Left lobe of liver (tissue), 2 donors: ENCODE measurements at places on chromosomes 13 and 19.

DNA sequence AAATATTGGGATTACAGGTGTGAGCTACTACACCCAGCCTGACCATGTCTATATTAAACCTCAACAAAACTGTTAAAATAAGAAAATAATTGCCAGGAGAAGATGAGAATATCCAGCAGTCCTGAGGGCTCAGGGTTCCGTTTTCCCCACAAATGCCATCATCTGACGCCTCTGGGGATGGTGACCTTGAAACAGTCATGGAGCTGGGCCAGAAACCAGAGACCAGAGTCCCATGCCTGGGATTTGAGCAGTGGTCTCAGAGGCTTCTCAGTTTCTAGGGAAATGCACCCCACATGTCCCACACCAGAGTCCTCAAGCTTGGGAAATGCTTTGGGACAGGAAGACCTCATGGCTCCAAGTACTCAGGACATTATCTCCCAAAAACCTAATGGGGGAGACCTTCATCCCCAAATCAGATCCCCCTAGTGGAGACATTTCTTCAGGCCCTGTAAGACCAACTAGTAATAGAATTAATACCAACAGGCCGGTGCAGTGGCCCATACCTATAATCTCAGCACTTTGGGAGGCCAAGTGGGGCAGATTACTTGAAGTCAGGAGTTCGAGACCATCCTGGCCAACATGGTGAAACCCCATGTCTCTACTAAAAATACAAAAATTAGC is 2.9 kb upstream of the MAP1S start:
- no peak for DNase-seq

- no peak for DNase-seq
Observed at GRCh38 chr13:67075239-67075638, 154.9 kb downstream of the PCDH9 start.

DNA sequence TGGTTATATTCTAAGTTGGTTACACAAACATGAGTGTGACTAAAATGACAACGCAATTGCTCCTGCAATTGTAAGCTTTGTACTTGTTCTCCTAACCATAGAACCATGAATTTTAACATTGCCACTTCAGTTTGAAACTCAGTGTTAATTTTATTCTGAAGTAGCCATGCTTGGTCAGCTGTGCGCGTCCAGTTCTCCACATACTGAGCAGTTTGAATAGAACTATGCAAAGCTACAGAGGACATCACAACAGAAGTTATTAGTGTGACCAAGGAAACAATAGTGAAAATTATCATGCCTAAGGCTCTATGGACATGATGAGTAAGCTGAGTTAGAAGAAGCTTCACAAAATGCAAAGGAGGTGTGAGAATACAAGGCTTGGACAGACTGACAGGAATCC is 19.6 kb upstream of the ZNF100 start:
- no peak for DNase-seq

- peak; percentile 55 for DNase-seq
Observed at GRCh38 chr13:113584870-113585671, 518 bp downstream of the TFDP1 start.

GRCh38 chr19:858868-859843 is at the start of gene CFD:
CFD (plus strand) TSS chr19:859664; CDS start chr19:859690, 26 bp downstream.
- DNase-seq: no peak

DNA sequence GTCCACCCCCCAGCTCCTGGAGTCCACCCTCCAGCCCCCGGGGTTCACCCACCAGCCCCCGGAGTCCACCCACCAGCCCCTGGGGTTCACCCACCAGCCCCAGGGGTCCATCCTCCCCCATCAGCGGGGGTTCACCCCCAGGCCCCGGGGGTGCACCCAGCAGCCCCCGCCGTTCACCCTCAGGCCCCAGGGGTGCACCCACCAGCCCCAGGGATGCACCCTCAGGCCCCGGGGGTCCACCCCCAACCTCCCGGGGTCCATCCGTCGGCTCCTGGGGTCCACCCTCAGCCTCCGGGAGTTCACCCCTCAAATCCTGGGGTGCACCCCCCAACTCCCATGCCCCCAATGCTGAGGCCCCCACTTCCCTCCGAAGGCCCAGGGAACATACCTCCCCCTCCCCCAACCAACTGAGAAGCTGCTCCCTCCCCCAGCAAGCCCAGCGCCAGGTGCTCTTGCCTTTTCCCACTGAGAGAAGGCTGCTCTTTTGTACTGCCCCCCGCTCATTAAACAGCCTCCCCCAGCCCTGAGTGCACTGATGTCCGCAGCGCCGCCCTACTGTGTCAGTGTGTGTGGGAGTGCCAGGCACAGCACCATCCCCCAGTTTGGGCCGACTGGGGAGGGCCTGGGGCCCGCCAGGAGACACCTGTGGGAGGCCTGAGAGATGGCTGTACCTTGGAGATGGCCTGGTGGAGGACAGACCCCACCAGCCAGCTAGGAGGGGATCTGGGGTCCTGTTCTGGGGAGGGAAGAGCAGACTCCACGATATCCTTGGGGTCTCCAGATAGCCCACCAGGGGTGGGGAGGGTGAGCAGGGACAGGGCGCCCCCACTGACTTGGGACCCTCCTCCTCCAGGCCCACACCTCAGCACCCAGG is 750 bp upstream of the AMH start:
- no peak for DNase-seq

GRCh38 chr19:53900191-53900860 is 8.8 kb upstream of the CACNG7 start:
- DNase-seq: no peak

DNA sequence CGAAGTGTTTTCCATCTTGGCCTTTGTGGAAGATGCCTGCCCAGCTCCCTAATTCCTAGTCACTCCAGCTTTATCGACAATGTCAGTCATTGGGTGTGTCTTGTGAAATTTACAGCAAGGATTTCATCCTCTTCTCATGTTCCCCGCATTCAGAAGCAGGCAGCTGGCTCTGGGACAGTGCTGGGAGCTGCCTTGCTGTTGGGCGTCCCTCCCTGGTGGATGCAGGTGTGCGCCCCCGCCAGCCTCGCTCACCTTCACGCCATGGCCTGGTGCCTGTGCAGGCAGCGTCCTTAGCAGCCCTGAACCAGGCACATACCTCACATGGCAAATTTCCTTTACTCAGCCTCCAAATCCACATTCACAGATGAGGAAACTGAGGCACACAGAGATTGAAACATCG is 39.7 kb upstream of the TFDP1 start:
- DNase-seq: no peak

DNA sequence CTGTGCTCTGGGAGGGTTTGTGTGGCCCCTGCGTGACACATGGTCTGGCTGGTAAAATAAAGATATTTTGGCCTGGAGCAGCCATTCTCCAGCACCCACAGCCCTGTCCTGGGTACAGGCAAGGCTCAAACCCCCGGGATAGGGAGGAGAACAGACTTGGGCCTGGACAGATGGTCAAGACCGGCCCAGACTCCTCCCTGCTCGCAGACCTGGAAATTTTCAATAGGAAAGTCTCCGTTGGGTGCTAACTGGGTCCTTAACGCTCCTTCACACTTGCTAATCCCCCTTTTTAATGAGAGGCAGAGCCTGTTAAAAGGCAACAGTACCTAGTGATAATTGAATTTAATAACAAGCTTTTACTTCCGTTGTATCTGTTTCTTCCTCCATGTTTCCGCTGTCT is 2.5 kb downstream of the PALM start:
- no peak for DNase-seq

- DNase-seq: no peak
Observed at GRCh38 chr13:27920677-27921420, 1.0 kb downstream of the PDX1 start.

GRCh38 chr19:3084943-3085342 is 9.2 kb upstream of the GNA11 start:
- DNase-seq: no peak

- no peak for DNase-seq
Observed at GRCh38 chr19:3950871-3951861, 18.3 kb downstream of the NMRK2 start.

- no peak for DNase-seq
Observed at GRCh38 chr13:60590800-60591747, 194.1 kb downstream of the TDRD3 start.

GRCh38 chr13:73815796-73816195 is 318.4 kb downstream of the KLF12 start:
- no peak for DNase-seq

GRCh38 chr19:6700586-6701316 is 19.7 kb downstream of the C3 start:
- no peak for DNase-seq

DNA sequence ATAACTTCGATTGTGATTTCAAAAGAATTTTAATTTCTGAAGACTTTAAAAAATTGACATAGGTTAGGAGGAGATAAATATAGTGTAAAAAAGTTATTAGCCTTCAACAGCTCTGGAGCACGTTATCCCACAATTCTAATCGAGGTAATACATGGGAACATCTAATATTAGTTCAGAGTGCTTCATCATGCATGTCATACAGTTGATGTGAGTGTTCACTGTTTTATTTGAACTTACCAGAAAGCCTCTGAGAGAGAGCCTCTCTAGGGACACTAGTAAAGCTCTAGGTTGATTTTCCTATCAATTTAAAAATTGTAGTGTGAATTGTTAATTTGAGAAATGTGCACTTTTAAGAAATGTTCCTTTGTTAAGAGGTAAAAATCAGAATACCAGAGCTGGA is 140.4 kb downstream of the LMO7 start:
- no peak for DNase-seq

DNA sequence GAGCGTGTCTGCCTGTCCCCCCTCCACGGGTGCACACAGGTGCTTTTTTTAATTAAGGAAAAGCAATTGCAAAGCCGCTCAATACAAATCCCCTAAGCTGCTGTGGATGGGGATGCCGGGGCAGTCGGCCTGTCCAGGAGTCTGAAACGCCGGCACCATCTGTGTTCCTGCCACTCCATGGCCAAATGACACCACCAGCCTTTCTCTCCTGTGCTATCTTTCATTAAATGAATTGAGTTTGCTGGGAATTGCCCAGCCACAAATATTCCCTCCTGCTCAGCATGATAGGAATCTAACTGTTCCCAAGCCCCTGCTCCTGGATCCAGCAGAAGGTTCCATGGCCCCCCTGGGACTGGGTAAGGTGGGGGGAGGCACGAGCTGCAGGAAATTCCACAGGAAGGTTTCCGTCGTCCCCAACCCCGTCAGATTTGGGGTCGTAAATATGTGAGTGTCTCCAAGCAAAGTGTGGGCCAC is 139.2 kb downstream of the KDM4B start:
- no peak for DNase-seq
